ENCODE measurements at places on chromosomes 5 and 9.
A peak's percentile ranks its signal among the peaks of the same experiment; 100 is the strongest.

DNA sequence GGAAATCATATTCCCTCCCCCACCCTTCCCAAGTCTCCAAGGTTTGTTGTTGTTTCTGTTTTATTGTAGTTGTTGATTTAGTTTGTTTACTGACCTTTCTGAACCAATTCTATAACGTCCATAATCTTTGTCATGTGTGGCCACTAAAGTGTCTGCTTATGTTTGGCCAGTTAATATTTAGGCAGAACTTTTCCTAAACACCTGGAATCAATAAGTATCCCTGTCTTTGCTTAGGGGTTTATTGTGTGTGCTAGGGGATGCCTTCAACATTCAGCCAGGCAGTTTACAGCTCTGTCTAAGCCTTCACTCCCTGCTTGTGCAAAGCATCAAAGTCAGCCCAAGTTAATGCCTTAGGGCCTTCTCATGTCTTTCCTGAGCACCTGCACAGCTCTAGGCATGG lies 16.9 kb upstream of the LECT2 start:
- no peak for DNase-seq

GRCh38 chr5:136853971-136854370 lies 488.6 kb upstream of the TRPC7 start:
- no peak for DNase-seq

DNA sequence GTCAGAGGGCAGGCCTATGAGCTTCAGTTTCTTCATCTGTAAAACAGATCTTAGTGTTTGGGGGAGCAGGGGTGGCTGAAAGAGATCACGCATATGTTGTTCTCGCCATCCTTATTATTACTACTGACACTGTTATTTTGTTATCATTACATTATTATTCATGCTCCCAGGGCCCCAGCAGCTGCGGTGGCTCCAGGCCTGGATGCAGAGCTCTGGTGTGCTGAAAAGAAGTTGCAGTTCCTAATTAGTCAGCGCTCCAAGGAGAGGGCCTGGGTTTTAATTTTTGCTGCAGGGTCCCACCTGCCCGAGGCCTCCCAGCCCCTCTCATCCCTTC lies 19.5 kb downstream of the CXXC5 start:
- peak; percentile 71 for DNase-seq

- DNase-seq, result no peak
Observed at GRCh38 chr5:178304761-178305645, 72.4 kb upstream of the PHYKPL start.

- DNase-seq, result no peak
Observed at GRCh38 chr5:163877865-163878264, 372.4 kb downstream of the MAT2B start.

GRCh38 chr9:33117306-33117705 lies 40.8 kb upstream of the SMU1 start:
- no peak for DNase-seq

DNA sequence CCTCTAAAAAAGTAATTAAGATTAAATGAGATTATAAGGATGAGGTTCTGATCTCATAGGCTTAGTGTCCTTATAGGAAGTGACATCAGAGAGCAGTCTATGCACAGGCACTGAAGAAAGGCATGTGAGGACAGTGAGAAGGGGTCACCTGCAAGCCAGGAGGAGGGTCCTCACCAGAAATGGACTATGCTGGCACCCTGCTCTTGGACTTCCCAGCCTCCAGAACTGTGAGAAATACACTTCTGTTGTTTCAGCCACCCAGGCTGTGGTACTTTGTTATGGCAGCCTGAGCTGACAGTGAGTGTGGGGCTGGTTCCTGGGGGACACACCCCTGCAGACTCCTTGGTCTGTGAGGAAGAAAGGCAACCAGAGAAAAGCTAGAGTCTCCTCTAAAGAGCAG lies 34.7 kb upstream of the IL6ST start:
- DNase-seq, result no peak

DNA sequence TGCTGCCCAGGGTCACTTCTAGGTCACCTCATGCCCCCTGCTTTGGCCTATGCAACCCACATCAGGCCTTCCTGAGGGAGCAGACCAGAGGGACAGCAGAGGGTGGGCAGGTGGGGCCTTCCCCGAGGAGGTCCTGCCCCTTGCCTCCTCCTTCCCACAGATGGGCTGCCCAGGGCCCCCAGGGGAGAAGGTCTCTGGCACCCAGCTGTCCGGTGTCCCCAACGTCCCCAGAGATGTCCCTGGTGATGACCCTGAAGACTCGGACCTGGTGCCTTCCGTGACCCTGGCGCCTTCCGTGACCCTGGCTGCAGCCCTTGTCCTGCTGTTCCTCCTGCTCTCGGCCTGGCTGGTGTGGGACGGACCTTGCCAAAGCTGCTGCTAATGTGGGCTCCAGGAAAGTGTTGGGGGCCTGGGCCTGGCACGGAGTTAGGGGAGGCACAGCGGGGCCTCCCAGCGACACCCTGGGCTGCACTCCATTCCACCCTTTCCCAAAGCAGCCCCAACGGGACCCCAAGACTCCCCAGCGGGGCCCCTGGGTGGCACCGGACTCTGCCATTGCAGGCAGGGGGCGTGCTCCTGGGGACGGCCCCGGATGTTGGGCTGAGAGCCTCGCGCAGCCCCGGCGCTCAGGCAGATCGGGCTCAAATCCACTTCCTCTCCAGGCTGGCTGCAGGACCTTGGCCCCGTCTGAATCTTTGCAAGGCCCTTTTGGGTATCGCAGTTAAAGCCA lies 6.8 kb upstream of the SLC2A6 start:
- no peak for DNase-seq

GRCh38 chr9:121561385-121562222 lies 62.0 kb upstream of the GGTA1 start:
- no peak for DNase-seq

GRCh38 chr9:137167277-137167746 lies 2.5 kb downstream of the LRRC26 start:
- no peak for DNase-seq

DNA sequence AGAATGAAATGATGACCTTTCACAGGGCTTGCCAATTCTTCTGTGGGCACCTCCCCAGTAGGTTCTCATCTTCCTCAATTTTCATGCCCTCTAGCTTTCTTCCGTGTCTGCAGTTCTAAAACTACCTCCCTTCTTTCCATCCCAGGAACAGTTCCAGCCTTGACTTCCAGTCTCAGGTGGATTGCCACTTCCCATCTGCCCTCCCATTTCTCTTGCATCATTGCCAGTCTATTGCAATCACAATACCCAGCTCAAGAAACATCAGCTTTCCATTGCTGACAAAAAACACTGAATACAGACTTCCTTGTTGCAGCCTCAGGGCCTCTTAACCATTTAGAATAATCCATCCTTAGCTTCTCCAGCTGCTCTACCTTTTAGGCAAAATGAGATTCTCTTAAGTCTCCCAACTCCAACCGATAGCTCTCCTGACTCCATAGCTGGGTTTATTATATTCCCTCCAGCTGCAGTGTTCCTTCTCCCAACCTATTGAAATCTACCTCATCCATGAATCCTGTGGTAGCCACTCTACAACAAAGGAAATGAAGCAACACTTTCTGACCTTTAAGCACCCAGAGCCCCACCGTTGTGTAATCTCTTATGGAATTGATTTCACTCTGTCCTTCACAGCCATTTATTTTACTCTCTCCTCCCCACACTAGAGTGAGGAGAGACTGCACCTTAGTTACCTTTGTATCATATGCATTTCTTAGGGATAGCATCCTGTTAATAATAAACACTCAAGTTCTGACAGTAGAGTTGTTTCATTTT lies 75.6 kb upstream of the PCA3 start:
- DNase-seq, result no peak

GRCh38 chr5:137622850-137623249 lies 113.0 kb downstream of the KLHL3 start:
- no peak for DNase-seq

DNA sequence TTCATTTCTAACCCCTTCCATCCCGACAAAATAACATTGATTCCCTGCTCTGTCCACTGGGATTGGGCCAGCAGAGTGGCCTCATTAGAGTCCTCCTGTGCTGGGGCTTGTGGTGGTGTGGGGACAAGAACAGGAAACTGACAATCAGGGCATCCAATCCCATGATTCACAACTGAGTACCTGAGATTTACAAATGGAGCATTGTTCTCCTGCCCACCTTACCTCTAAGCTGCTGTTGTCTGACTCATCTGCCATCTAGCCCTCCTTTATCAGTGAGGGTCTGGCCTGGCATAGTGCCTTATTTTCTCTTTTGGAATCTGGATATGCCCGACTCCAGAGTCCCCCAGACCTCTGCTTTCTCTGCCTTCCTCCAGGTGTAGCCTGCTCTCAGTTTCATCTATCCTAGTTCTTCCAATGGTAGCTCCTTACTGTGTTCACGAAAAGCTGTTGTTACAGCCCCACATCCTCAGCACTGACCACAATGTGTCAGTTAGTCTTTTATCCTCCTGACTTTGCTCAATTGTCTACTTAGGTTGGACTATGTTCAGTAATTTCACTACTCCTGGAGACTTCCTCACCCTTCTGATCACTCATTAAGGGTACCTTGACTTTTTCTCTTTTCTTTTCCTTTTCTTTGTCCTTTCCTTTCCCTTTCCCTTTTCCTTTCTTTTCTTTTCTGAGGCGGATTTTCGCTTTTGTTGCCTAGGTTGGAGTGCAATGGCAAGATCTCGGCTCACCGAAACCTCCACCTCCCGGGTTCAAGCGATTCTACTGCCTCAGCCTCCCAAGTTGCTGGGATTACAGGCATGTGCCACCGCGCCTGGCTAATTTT lies 13.4 kb downstream of the WNT8A start:
- no peak for DNase-seq

GRCh38 chr5:176996780-176997179 lies 9.8 kb downstream of the UIMC1 start:
- no peak for DNase-seq
